ENCODE measurements at places on chromosomes 7 and 10.
A peak's percentile ranks its signal among the peaks of the same experiment; 100 is the strongest.

- DNase-seq, result peak; percentile 49
Observed at GRCh38 chr7:25951414-25952260, 200.4 kb upstream of the NFE2L3 start.

DNA sequence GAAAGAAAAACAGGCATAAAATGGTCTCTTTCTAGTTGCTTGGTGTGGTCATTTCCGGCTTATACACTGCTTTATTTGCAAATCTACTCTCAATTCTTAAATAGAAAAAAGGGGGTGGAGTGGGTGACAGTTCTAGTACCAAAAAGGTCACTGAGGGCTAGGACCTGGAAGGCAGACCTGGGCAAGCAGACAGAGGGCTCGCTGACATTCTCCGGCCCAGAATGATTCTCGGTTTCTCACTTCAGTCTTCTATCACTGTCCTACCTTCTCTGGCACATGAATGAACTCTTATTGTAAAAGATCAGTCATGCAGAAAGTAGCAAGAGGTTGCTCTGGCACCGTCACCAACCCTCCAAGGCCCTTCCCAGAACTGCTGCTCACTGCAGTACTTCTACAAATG lies 54.0 kb downstream of the MALSU1 start:
- no peak for DNase-seq

DNA sequence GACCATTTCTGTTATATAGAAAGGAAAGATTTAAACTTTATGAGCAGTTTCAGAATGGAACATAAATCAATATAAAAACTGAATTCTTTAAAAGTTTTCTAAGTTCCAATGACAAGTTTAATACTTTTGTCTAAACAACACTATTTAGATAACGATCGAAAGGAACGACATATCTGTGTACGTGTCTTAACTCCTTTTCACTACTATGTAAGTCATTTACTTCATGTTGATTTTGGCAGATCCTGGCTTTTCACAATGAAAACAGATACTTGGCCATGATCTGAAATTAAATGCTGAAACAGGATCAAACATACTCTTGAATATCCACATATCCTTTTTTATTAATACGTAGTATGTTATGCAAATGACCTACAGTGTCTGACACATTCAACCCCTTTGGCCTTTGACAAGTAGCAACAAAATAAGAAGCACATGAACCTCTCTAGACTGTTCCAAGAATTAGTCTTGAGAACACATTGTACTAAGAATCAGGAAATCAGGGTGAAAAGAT lies 41.9 kb downstream of the RNLS start:
- no peak for DNase-seq

GRCh38 chr10:116269619-116270018 lies 3.4 kb downstream of the GFRA1 start:
- DNase-seq, result no peak

DNA sequence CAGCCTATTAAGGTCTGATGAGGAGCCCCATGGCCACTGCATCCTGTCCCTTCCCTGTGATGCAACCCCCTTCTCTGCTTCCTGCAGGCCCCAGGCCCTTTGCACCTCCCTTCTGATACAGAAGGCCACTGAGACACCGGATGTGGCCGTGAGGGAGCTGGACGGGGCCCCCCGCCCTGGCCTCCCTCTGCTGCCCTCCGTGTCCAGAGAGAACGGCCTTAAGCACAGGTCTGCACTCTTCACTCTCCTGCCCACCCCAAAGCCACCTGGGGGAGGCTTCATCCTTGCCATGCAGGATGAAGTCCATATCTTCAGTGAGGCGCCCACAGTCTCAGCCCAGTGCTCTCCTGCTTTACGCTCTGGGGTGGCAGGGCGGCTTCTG lies 86.9 kb upstream of the GNA12 start:
- no peak for DNase-seq

- DNase-seq, result peak; percentile 58
Observed at GRCh38 chr7:101911800-101912715, 94.6 kb downstream of the CUX1 start.

GRCh38 chr10:118595598-118596425 lies at the start of gene PRLHR:
Gene PRLHR (minus strand): TSS chr10:118595648. CDS start chr10:118595244, 404 bp downstream.
- DNase-seq, result peak; percentile 50

DNA sequence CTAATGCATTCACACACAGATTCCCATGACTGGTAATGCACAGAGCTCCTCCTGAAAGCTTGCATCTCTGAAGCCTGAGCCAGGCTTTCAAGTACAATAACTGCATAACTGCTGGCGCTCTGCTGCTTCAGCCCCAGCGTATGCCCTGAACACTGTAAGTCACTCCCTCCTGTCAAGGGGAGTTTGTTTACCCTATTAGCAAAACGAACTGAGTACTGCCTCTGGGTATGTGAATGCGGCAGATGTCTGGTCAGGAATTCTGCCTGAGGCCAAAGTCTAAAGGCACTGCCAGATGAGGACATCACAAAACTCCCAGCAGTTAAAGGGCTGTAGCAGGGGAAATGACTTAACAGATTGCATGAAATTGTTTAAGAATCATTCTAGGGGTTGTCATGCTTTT lies 97.7 kb downstream of the NRCAM start:
- DNase-seq, result peak; percentile 40

DNA sequence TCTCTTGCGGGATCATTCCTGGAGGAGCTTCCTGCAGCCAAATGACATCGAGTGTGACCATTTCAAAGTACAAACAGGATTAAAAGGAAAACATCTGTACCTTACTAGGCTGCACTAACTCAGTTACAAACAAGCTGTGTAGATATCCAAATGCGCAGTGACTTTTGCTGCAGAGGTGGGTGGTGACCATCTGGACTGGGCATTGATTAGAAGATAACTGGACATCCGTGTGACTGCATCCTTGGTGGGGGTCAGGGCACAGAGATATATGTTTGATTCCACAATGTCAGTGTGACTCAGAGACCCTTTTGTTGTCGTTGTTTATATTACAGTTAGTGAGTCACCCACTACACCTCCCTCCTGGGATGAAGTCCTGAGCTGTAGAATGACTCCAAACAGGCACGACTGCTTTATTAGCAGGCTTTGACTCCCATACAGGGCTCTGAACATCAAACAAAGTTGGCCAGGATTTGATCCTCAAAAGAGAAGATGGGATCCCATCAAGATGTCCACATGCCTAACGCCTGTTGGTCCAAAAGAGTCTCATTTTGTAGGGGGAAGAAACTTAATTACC lies 56.7 kb upstream of the SDK1 start:
- no peak for DNase-seq

- no peak for DNase-seq
Observed at GRCh38 chr10:72794260-72794659, 99.3 kb upstream of the OIT3 start.

GRCh38 chr10:21048068-21048467 lies 151.0 kb upstream of the NEBL start:
- DNase-seq, result no peak

DNA sequence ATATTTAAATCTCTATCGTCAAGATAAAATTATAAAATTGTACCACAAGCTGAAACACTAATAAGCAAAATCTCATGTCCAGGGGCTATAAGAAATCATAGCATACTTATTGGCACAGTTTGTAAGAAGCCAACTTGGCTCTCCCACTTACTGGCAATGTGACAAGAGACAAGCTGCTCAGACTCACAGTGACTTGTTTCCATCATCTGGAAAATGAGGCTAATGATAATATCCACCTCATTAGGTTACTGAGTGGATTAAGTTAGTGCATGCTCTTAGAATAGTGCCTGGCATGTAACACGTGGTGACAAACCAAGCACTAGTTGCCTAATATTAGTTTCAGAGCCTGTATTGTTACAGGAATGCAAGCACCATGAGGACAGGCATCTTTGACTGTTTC lies 234.4 kb downstream of the GLI3 start:
- DNase-seq, result no peak

DNA sequence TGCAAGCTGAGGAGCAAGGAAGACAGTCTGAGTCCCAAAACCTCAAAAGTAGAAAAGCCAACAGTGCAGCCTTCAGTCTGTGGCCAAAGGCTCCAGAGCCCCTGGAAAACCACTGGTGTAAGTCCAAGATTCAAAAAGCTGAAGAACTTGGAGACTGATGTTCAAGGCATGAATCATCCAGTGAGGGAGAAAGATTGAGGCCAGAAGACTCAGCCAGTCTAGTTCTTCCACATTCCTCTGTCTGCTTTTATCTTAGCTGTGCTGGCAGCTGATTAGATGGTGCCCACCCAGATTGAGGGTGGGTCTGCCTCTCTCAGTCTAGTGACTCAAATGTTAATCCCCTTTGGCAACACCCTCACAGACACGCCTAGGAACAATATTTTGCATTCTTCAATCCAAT lies 20.1 kb upstream of the MDFIC start:
- no peak for DNase-seq

DNA sequence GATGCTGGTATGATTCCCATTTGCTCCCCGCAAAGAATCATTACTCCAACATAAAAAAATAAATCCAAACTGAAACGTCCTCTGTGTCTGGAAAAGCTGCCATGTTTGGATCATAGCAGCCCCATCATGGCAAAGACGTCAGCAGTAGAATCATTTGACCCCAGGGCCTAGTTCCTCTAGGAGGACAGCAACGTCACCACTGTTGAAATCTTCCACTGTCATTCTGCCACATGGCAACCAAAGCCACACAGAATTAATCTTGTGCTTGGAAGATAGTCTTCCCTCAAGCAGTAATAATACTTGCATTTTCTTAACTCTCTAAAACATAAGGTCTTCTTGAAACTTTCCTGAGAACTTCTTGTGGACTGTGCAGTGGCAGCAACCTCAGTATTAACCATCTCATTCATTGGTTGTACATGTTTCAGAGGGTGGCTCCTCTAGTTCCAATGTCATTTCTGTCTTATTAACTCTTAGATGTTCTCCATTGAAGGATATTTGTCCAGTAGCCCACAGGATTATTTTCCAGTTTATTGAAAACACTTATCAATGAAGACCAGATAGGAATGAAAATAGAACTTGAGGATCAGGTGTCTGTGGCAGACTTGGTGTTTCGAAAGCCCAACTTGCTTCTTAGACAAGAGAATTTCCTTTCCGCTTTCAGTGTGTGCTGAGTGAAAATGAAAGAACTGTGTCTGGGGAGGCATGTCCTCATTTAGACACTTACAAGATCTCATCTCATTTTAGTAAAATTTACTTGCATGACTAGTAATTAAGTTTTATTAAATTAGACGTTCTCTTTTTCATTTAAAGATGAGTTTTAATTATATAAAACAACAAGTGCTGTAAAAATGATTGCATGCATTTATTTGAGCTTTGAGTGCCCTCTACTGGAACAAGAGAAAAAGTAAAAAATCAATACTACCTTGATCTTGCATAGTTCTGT lies 28.9 kb upstream of the INHBA start:
- DNase-seq, result no peak

DNA sequence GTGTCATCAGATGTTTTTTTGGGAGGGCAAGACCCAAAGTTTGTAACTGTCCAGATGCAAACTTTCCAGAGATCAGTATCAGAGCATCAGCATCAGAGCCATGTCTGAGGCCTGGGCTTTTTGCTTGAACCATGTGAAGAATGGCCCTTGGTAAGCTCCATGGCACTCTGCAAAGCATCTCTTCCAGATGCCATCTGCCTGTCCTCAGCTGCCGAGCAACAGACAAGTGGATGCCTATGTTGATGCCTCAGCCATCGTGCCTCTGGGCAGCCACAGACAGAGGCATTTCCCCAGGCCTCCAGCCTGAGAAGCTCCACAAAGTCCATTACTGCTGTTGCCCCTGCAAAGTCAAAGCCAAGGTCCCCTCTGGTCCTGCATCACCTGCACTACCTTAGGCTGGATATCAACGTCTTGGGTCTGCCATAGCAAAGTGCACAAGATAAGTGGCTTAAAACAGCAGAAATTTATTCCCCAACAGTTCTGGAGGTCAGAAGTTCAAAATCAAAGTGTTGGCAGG lies 670.2 kb upstream of the MKI67 start:
- DNase-seq, result no peak

DNA sequence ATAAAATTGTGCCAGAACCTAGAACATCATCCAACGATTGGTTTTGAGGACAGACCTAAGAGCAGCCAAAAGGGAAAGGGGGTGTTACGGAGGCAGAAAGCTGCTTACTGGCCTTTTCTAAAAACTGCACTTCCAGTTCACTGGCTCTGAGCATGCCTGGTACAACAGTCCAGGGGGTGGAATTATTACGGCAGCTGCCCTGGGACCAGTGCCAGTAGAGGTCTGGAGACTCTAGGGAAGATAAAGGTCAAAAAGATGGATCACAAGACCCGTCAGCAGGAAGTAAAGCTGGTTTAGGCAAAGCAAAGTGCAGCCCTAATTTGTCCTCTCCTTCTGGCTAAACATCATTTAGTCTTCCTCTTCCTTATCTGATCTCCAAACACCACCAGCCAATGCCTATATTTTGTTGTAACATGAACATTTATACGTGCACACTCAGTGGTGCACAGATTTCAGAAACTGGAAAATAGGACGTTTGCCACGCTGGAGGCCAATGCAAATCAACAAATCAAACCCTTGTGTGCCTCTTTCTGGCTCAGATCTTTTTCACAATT lies 216.4 kb upstream of the DPP6 start:
- DNase-seq, result no peak

- no peak for DNase-seq
Observed at GRCh38 chr7:50502947-50503346, 52.8 kb upstream of the FIGNL1 start.

- no peak for DNase-seq
Observed at GRCh38 chr10:124200011-124200410, 106.6 kb upstream of the CHST15 start.

DNA sequence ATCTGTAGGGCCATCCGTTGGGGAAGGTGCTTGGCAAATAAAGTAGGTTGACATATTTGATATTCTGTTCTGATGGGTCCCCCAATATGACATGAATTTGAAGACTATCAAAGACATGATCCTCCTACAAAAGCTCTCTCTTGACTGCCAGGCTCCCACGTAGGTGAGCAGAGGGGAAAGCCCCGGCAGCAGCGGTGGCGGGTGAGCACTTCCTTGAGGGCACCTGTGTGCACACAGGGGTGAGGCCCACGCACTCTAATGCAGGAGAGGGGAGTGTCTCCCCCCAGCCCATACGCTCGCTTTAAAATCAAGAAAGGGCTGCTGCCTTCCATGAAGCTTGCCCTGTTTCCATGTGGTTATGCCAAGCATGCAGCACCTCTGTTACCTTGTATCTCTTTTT lies 100.4 kb downstream of the TAX1BP1 start:
- DNase-seq, result no peak

GRCh38 chr10:17047908-17048307 lies 81.7 kb downstream of the CUBN start:
- DNase-seq, result no peak

- DNase-seq, result no peak
Observed at GRCh38 chr10:131803860-131804425, 96.9 kb upstream of the PPP2R2D start.

DNA sequence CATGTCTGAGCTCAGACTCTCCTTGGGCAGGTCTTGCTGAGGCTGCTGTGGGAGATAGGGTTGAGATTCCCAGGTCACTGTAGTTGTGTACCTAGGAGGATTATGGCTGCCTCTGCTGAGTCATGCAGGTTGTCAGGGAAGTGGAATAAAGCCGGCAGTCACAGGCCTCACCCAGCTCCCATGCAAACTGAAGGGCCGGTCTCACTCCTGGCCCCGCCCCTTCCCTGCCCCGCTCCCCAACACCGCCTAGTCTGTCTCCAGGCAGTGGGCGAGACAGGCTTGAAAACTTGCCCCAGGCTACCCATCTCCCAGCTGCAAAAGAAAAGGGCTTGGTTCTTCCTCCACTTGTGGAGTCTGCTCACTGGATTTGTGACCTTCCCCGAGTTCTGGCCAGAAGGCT lies 41.6 kb upstream of the SDHAF3 start:
- DNase-seq, result no peak

GRCh38 chr7:146736446-146737190 lies 620.0 kb downstream of the CNTNAP2 start:
- DNase-seq, result no peak
